ENCODE measurements at places on chromosomes 7 and 10.
A peak's percentile ranks its signal among the peaks of the same experiment; 100 is the strongest.

DNA sequence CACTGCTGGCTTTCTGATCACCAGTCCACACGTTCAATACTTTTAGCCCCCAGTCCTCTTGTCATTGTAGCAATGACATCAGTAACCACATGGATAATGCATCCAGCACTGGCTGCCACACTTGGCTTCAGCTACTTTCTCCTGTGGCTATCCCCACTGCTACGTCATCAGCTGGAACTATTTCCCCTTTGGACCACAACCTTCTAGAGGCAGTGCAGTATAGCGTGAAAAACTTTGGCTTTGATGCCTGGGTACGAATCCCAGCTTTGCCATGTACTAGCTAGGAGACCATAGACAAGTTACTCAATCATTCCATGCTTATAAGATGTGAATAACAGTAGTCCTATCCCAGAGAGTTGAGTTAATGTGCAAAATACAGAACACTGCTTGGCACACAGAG, 63.2 kb downstream of the CCDC3 start:
- no peak for DNase-seq

GRCh38 chr7:17044861-17045260, 163.1 kb upstream of the AGR3 start:
- no peak for DNase-seq

- DNase-seq: no peak
Observed at GRCh38 chr7:71518880-71519279, 386.9 kb downstream of the GALNT17 start.

DNA sequence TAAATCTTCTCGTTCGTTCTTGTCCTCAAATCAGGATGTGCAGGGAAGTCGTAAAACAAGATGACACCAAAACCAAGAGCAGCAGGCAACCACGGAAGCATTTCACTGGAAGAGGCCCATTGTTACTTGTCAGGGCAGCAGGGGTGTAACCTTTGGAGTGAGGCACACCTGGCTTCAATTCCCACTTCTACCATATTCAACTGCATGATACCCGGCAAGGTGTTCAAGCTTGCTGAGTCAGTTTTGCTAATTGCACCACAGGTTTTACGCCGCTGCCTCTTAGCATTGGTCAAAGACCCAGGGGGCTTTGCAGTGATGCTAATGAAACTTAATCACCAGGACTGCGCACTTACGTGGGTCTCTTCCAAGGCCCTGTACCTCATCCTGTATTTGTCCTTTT, 50.0 kb upstream of the PTER start:
- no peak for DNase-seq

- DNase-seq: no peak
Observed at GRCh38 chr10:86707505-86707904, 39.2 kb downstream of the LDB3 start.

- no peak for DNase-seq
Observed at GRCh38 chr10:97336446-97336845, 1.9 kb upstream of the FRAT2 start.

GRCh38 chr7:112556633-112557032, 75.8 kb downstream of the LSMEM1 start:
- peak; percentile 84 for DNase-seq

DNA sequence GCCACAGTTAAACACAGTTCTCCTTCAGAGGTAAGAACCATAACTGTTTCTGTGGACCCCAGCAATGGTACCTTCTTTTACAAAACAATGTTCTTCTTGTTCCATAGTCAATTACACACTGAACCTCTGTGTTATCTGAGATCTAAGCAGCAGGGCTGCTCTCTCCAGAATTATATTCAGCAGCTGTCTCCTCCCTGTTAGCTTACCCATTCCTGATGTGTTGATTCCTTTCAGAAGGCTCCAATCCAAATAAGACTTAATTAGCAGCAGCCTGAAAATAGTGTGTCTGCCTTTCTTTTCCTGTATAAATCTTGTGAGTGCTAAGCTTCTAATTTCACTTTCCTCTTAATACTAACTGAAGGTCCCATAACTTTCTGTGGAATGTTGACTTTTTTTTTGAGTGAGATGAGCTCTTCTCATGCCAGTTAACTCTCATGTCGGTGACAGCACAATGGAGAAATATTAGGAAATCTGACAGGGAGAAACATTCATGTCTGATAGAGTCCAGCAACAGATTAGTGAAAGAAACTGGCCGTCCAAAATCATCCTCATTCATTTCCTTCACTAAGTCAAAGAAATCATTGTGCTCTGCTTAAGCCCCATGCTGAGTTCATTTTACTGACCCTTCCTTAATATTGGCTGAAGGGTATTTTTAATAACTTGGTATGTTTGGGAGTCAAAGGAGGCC, 226.5 kb downstream of the PRKG1 start:
- no peak for DNase-seq

DNA sequence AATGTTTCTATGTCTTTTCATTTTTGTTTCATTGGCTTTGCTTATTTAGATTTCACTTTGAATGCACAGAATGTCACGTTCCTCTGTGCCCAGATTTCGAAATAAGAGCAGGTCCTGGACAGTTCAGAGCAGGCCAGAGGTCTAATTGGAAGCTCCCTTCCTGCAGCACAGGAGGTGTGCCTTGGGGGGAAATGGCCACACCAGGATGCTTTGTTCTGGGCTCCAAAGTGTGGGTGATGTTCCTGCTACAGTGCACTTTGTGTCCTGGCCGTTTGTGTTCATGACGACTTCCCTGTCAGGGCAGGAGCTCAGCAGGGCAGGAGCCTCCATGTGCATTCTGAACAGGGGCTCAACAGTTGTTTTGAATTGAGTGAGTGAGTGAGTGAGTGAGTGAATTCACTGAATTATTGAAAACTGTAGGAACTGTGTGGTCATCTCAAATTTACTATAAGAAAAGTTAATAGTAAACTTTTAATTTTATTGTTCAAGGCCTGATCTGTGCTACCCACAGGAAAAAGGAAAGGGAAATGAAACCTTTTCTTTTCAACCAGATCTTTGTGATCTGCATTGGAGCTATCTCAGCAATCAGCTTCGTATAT, 109.5 kb upstream of the GJD4 start:
- no peak for DNase-seq

DNA sequence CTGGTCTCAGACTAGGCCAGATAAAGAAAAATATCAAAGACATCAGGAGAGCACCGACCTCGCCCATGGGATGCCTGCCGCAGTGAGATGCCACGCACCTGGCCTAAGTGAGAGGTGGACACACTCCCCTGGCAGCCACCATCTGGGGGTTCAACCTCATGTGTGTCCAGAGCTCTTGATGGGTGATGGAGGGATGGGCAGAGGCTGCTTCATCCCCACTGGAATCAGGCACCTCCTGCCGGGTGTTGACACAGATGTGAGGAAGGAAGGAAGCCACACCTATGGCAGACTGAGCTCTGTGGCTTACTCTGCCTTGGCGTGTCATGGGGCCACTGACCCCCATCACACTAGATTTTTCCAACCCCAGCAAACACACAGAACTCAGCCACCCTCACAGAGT, 11.4 kb downstream of the ZNF488 start:
- no peak for DNase-seq

GRCh38 chr7:118013252-118014010, 140.2 kb upstream of the CTTNBP2 start:
- peak; percentile 22 for DNase-seq

- no peak for DNase-seq
Observed at GRCh38 chr10:100838986-100839385, 73.8 kb upstream of the SLF2 start.

DNA sequence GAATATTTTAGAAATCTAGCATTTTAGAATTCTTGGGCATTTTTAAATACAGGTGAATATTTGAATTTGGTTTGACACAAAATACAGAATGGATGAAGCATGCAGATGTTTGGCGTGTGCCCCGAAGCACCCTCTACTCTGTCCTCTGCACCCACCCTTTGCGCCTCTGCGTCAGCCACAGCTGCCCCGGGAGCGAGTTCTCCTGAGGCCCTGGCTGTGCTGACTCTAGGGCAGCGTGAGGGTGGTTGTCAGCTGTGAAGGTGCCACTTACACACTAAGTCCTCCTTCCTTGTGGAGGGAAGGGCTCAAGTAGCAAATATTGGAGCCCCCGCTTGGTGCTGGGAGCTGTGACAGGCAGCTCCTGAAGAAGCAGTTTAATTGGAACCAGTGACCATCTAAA, 48.4 kb downstream of the DAGLB start:
- no peak for DNase-seq

- DNase-seq: peak; percentile 71
Observed at GRCh38 chr10:96714031-96714590, 6.2 kb downstream of the PIK3AP1 start.

Data from kidney tubule cell (primary cell).